ENCODE measurements at places on chromosomes 11 and 22.

GRCh38 chr11:17218403-17218802 lies 10.6 kb upstream of the PIK3C2A start:
- DNase-seq: no peak

DNA sequence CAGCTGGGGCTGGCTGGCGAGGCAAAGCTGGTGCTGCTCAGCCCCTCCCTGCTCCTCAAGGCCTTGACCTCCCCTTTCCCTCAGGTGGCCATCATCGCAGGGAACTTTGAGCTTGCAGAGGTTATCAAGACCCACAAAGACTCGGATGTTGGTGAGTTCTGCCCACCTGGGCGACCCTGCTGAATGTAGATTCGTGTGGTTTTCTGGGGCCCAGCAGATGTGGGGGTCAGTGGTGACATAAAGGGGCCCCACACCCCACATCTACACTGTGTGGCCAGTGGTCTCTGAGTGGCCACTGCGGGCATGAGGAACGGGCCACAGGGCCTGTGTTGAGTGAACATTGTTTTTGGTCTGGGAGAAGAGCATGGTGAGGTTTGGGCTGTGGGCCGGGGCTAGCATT lies 11.9 kb downstream of the SHANK3 start:
- no peak for DNase-seq

DNA sequence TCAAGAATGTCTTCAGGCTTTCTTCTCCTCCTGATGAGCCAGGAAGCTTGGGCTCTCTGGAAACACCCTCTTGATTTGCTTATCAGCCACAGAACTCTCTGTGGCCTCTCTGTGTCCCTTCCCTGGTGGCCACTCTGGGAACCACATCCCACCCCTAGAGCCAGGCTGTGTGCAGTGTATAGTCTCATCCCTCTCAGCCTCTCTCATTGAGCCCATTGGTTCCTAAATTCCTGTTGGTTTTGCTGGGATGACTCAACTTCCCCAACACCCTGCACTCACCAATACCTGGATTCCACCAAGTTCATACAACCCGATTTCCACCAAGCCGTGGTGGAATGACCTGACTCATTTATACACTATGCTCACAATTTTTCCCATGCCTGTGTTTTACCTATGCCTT lies 5.2 kb downstream of the IRAG1 start:
- no peak for DNase-seq

- peak; percentile 70 for DNase-seq
These were observed 22.6 kb downstream of the RTN4RL2 start for GRCh38 chr11:57482782-57483561.

GRCh38 chr11:86046116-86046515 lies 22.8 kb downstream of the PICALM start:
- DNase-seq: no peak

GRCh38 chr11:112175599-112175952 lies 264 bp downstream of the BCO2 start:
- no peak for DNase-seq

DNA sequence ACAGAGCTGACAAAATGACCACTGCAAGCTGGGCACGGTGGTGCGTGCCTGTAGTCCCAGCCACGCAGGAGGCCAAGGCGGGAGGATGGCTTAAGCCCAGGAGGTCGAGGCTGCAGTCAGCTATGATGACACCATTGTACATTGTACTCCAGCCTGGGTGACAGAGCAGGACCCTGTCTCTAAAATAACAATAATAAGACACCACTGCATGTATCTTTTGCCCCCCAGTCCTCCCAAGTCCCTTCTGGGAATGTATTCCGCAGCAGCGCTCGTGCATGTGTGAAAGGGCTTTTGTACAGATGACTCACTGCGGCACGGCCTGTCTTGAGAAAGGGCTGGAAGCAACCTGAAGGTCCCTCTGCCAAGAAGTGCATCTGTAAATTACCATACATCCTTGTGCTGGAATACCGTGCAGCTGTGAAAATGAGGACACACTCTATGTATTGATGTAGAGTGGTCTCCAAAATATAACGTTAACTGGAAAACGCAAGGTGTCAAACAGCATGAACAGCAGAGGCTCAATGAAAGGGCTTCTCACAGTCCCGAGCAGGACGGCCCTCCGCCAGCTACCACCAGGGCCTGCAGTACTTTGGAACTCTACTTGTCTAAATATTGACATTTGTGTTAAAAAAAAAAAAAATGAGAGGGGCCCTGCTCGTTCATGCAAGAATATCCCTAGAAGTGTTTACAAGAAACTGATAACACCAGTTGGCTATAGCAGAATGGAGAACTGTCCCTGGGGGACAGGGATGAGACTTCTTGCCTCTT lies 9.0 kb upstream of the CDC42EP2 start:
- no peak for DNase-seq

GRCh38 chr22:29308791-29309262 lies 2.4 kb downstream of the GAS2L1 start:
- DNase-seq: no peak

DNA sequence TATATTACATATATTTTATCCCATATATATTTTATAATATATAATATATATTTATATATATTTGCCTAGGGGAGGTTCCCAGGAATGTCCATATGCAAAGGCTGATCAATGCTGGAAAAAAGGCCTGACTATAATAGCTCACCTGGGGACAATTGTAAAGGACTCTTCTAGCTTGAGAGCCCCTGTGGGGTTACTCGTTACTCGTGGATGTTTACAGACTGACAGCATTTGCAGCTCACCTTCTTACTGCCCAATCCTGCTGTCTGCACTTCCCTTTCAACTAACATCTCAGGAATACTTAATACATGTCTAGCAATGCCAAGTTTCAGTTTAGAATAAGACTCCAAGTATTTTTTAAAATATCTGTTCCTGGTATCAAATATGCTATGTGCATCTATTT lies 1365.4 kb upstream of the RAG2 start:
- DNase-seq: no peak

GRCh38 chr11:46560300-46560991 lies 33.4 kb downstream of the AMBRA1 start:
- no peak for DNase-seq

Data from GM06990 (cell line).